AML-193 (cell line): ENCODE measurements at places on chromosomes 7 and 10.

DNA sequence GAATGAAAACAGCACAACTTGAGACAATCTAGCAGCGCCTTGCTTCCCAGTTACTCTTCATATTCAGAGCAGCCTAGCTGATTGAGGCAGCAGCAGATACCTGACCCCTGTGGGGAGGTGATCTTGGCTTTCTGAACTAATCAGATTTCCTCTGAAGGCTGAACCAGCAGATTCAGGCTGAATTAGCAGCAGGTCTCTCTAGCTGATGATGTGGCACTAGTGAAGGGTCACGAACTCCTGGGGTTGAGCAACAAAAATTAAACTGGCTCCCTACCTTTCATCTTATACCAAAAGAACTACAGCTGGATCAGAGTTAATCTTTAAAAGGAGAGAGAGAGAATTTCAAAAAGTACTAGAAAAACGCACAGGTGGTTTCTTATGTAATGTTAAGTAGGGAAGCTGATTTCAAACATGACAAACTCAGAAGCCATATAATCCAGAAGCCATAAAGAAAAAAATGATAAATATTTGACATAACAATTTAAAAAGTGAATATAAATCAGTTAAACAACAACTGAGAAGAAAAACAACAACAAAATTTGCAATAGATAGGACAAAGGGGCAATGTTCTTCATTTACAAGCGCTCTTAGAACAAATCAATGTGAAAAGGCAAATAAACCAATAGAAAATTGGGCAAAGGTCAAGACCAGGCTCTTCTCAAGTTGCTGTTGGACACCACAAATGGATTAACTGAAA lies 13.5 kb downstream of the SLC25A13 start:
- no peak for DNase-seq

- no peak for DNase-seq
Measured at GRCh38 chr10:47111329-47111862, 188.6 kb upstream of the GDF10 start.

DNA sequence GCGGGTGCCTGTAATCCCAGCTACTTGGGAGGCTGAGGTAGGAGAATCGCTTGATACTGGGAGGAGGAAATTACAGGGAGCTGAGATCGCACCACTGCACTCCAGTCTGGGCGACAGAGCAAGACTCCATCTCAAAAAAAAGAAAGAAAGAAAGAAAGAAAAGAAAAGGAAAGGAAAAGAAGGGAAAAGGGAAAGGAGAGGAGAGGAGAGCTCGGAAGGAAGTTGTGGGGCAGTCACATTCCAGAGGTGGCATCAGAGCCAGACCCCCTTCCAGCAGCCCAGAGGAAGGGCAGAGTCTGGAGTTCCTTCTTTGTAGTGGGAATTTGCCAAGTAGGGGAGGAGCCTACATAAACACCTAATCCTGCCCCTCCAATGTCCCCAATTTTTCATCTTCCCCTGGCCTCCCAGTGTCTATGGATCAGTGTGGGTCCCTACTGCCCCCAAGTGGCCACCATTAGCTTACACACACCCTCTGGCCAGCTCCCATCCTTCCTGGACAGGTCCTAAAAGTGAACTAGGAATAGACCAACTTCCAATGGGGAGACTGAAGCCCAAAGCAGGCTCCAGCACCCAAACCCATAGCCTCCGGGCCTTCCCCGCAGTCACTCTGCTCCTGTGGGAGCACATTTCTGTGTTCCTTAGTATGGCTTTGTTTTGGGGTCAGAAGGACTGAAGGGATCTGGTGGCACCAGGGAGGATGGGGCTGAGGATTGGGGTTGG lies 39.6 kb upstream of the HSPB1 start:
- DNase-seq, result peak; percentile 60

DNA sequence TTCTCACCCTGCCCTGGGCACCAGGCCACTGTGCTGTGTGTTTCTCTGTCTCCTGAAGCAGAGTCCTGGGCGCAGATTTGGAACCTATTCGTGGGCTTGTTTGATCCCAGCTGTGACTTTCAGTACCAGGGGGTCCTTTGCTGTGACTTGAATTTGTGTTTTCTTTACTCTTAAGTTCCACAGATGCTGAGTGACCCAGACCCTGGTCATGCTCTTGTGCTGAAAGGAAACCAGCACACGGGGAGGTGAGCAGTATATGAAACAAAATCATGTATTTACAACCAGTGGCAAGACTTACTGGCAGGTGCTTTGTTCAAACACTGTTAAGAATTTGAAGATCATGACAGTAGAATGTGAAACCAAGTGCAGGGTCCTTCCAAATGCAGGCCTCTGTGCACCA lies 89.2 kb upstream of the PRSS58 start:
- DNase-seq, result no peak

- no peak for DNase-seq
Measured at GRCh38 chr7:17070231-17070708, 188.5 kb upstream of the AGR3 start.

DNA sequence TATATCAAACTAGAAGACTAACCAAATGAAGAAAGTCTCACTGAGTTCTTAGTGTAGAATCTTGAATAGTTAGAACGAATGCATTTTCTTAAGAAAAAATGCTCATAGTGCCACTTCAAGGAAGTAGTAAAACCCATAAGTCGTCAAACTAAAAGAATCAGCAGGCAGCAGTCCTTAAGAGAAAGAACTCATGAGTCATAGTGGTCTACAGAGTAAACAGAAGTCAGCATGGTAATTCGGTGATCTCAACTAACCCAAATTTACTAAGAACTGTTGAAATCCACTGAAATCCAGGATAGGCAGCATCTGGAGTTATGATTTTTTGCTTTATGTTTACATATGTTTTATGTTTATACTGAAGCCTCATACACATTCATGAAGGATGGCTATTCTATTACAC lies 256.2 kb downstream of the LHFPL3 start:
- DNase-seq, result no peak

DNA sequence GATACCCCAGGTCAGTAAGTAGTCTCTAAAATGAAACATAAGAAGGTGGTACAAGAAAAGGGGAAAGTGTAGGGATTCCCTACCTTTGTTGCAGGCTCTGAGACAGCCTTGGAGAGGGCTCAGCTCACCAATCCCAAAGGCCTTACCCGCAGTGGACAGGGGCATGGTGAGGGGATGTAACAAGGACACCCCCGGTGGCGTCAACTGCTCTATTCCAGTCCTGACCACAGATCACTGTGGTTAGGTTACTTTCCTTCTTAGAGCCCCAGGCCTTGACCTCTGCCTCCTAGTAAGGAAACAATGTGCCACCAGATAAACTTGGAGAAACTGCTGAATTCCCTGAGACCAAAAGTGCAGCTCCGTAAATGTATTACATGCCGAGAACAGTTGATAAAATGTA lies 17.5 kb downstream of the PLXNA4 start:
- no peak for DNase-seq

GRCh38 chr10:71909399-71910083 lies 54.7 kb upstream of the CHST3 start:
- DNase-seq, result no peak

DNA sequence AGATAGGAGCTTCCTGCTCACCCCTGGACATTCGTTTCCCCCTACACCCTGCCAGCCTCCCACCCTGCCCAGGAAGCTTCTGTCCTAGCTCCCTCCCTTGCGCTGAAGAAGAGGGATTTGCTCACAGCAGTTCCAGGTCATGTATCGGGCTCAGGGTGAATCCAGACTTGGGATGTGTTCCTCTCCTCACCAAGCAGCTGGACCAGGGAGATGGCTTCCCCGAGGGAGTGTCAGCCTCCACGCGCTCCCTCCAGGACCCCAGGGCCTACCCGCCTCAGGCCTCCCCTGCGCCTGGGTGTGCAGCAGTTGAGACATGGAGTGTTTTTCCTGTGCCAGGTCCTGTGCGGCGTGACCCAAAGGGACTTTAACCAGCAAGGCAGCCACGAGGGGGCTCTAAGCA lies 435.6 kb upstream of the FOXK1 start:
- no peak for DNase-seq

DNA sequence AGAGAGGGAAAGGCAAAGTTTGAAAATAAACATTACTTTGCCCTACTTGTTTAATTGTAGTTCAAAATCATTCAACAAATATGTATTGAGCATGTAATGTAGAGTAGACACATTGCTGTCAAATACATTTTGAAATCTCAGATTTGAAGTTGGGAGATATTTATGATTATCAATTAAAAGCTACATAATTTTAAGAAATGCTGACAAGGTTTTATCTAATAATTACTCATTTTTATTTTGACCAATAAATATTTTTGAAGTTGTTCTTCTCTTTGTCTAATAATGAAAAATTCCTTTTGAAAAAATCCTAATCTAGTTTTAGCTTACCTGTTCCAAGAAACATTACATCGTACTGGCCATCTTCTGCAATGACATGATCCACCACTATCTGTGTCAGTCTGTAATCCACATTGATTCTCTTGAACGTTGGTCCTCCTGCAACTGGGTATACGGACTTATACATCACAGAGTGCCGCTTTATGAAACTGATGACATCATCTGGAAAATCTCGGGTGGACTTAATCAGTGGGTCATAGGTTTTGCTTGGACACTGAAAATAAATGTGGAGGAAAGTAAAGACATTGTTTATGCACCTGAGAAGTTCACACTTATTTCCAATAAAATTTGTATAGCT lies 164.7 kb downstream of the SEMA3D start:
- no peak for DNase-seq

DNA sequence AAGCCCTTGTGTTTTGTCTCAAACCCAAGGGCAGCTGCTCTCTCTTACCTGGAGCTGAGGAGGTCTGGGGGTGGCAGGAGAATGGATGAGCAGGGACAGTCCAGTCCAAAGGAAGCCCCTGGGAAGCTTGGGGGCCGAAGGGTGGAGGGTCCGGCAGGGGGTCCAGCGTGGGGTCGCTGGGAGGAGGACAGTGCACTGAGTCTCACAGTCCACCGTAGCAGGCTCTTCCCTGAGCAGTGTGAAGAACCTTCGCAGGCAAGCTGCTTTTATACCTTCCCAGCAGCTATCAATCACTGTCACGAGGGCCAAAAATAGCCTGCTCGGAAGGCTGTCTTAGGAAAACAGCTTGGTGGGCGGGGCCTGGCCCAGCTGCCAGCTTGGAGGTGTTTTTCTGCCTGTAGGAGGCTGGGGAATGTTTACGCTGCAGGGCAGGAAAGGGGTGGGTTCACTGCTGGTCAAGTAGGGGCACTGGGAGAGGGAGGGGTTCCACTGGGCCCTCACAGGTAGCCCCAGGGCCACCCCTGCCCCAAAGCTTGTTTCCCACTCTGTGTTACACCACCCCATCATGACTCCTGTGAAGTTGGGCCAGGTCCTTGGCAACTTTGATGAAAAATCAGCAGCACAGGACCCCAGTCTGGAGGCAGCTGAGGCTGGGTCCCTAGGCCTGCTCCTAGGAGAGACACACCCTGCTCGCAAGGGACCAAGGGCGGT lies at the start of gene DEPP1:
TSS of gene DEPP1 (minus strand) at position 240 of the 711 bp plus-strand sequence. CDS start 779 bp downstream, outside the sequence.
- no peak for DNase-seq

GRCh38 chr10:7186387-7187018 lies 224.3 kb downstream of the SFMBT2 start:
- no peak for DNase-seq

GRCh38 chr7:30175636-30176147 lies 40.9 kb downstream of the MTURN start:
- DNase-seq, result no peak

DNA sequence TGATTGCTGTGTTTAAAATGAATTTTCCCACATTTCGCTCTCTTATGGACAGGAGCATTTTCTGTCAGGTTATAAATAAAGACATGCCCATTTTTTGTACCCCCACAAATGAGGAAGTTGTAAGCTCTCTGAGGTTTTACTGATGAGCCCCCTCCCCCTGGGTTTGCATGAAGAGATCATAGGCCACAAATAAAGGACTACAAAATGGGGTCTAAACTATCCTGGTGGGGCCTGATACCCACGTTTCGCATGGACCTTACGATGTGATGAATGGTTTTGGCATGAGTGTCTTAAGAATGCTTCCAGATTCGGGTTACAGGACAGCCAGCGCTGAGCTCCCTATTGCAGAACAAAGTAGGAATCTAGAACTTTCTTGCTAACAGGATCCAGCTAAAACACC lies 5.8 kb downstream of the IKZF1 start:
- peak; percentile 18 for DNase-seq

DNA sequence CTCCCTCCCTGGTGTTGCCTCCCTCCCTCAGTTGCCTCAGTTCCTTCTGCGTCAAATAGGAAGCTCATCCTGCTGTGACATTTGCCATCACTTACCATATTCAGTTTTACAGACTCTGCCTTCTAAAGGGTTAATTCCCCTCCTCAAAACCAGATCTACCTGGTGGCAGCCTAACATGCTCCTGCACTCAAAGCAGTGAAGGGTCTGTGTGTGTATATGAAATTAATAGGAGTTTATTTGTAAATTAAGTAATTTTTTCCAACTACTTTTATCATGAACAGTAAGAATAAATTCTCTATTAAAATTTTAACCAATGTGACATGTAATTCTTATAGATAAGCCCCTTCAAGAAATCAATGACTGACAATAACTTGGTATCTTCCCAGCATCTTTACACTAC lies 158.6 kb upstream of the INSYN2A start:
- DNase-seq, result no peak

DNA sequence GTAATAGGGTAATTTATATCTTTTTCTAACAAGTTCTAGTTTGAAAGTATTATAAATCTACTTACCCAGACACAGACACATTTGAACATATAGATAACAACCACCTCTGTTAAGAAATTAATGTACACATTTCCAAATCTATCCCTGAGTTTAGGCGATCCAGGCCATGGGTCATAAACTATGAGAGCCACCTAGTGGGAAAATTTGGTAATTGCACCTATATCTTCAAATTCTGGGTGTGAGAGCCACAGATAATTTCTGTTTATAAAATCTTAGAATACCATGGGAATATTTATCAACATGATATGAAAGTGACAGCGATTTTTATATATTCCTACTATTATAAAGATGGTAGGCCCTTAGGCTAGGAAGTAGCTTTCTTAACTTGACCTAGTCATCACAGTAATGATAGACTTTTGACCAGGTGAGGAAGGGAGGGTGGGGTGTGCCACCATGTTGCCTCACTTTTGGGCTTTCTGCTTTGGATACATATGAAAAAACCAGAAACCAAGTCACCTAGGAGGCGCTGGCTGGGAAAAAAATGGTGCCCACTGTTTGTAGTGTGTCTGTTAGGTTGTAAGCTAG lies 8.0 kb upstream of the EPHA1 start:
- DNase-seq, result peak; percentile 69

- DNase-seq, result no peak
Measured at GRCh38 chr7:38427279-38427955, 154.0 kb upstream of the TARP start.

GRCh38 chr10:128047351-128047750 lies 78.9 kb downstream of the MKI67 start:
- peak; percentile 92 for DNase-seq

DNA sequence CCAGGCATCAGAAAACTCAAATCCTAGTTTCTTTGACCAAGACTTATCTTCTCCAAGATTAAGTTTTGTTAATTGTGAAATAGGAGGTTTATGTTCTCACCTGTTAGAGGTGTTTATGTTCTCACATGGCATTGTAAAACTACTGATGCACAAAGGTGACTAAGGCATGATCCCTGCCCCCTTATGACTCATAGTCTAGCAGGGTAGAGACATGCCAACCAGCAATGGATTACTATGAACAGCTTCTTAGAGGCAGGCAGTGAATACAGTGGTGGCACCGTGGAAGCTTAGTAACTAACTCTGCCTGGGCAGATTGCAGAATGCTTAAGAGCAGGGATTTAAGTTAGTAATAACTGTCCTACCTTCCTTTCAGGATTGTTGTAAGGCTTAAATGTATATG lies 400.9 kb downstream of the SORCS3 start:
- no peak for DNase-seq

- DNase-seq, result no peak
Measured at GRCh38 chr7:94348142-94348541, 46.6 kb upstream of the COL1A2 start.
